ENCODE measurements at places on chromosomes 6 and 20.

- DNase-seq, result no peak
Measured at GRCh38 chr20:16916165-16916564, 168.0 kb downstream of the OTOR start.

DNA sequence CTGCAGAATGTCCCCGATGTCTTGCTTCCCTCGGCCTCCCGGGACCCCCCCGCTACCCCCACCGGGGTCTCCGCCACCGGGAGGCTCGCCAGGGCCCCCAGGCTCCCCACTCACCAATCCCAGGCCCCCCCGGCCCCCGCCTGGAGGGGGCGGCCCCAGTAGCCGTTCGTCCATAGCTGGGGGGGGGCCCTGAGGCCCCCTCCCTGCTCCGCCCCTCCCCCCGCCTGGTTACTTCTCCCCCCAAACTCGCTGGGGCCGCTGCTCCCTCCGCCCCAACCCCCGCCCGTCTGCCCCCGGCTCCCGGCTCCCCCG lies 304 bp downstream of the PBX2 start:
- no peak for DNase-seq

- DNase-seq, result peak; percentile 88
Measured at GRCh38 chr6:4313044-4313686, 177.8 kb upstream of the ECI2 start.

GRCh38 chr6:139944131-139944530 lies 569.7 kb upstream of the CITED2 start:
- no peak for DNase-seq

DNA sequence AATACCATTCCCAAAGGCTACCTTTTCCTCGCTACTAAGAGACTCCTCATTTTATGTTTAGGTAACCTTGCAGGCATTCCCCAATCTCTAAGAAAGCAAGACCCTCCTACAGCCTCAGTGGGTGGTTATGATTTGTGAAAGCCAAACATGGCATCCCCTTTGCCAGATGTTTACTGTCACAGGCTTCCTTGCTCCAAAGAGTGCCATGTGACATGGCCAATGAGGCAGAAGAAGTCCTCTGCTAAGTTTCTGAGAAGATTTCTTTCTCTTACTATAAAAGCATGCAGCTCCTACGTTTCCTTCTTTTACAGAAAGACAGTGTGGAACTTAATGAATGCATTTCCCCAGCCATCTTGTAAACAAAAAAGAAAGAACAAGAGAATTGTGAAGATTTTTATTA lies 688.2 kb downstream of the TBC1D32 start:
- DNase-seq, result no peak

DNA sequence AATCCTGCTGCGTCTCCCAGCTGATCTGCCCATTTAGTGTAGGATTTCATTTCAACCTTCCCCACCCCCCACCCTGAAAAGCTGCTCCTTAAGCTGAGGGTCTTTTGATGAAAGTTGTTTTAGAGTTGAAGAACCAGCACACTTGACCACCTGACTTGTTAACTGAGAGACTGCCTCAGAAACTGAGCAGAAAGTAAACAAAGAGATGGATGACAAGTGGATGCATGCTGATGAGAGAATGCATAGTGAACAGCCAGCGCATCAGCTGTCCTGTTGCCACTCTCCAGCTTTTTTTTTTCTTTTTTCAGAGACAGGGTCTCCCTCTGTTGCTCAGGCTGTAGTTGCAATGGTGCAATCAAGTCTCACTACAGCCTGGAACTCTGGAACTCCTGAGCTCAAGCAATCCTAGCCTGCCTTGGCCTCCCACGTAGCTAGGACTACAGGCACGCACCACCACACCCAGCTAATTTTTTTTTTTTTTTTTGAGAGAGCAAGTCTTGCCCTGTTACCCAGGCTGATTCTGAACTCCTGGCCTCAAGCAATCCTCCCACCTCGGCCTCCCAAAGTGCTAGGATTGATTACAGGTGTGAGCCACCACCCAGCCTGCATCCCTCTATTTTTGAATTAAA lies 9.5 kb downstream of the RPL10A start:
- no peak for DNase-seq

GRCh38 chr6:108549741-108550140 lies 11.0 kb upstream of the FOXO3 start:
- DNase-seq, result no peak

DNA sequence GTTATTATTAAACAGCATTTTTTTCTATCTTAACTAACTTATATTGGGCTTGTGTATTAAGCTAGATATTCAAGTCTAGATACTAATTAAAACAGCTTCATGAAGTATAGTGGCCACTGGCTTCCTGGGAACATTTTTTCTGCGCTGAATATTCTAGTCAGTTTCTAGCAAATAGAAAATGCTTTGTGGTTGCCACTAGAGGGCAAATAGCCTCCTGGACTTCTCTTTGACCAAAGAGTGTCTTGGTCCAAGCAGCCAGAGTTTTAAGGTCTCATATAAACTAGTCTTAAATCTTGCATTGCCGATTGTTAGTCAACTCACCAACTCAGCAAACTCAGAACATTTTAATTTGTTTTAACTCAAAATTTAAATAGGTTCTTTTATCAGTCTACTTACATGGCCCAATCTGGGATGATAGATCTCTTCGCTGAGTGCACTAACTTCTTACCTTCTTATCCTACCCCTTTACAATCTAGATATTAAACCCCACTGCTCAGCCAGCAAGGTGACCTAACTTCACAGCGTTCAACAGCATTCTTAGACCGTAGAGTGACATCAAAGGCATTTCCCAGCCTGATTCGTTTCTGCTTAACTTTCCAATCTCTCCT lies 24.6 kb upstream of the ID4 start:
- no peak for DNase-seq

DNA sequence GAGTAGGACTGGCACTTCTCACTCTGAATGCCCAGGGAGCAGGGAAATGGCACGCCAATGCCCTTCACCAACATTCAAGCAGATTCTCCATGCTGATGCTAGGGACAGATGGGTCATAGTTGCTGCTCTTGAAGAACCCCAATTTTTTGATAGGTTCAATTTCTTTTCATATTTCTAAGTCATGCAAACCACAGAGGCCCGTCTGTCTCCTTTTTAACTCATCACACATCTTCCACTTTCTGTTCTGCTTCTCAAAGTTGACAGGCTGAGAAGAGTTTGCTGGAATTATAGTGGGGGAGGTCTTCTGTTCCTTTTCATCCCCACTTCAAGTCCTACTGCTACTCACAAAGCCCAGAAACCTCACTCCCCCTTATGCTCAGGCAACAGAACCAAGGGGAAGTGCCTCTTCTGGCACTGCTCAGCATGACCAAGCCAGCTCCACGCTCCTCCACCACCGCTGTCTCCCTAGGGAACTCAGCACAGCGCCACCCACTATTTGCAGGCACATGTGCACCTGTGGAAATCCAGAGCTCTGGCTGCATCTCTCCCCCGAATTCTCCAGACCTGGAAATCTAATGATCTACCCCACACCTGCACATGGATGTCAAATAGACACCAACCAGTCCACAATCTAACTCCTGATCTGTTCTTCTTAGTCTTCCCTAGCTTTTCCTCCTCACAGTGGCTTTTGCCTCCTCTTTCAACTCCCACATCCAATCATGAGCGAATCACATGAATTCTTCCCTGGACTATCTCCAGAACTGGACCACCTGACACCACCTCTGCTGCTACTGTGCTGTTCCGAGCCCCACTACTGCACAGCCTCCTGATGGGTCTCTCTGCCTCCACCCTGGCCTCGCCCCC lies 10.7 kb downstream of the ZBTB24 start:
- no peak for DNase-seq

GRCh38 chr6:139778106-139778505 lies 403.7 kb upstream of the CITED2 start:
- DNase-seq, result no peak

GRCh38 chr6:160102956-160103824 lies 18.4 kb upstream of the SLC22A1 start:
- DNase-seq, result no peak

GRCh38 chr20:59307270-59307669 lies 6.9 kb downstream of the EDN3 start:
- DNase-seq, result no peak

DNA sequence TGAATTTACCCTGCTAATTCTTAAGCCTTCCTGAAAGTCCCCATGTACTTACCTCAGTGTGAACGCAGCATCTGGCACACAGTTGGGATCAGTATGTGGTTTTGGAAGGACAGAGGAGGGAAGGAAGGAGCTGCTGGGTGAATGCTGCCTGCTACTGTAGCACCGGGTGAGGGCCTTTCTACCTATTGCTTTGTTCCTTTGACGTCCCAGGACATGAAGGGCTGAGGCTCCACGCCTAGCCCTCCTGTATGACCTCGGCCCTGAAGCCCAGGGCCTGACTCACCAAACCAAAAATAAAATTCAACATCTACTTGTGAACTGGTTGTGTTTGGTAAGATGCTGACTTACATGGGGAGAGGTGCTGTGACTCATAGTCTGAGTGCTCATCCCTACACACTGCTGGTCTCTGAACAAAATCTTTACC lies 51.1 kb downstream of the ARID1B start:
- no peak for DNase-seq

DNA sequence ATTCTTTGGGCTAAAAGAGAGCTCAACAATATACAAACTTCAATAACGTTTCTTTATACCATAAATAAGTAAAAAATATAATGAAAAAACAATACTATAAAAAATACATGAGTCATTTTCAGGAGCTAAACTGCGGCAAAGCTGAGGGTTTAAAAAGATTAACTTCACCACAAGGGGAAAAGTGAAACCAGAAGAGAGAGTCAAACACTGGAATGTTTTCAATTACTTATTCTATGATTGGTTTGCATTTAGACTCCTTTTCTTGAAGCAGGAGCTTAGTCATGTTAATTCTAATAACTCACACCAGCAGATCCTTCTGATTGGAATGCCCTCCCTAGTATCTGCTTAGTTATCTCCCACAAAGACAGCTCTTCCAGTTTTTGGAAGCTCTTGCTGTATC lies 627.3 kb downstream of the UTRN start:
- DNase-seq, result peak; percentile 70

GRCh38 chr6:37517411-37517812 lies 17.7 kb upstream of the CCDC167 start:
- peak; percentile 11 for DNase-seq

DNA sequence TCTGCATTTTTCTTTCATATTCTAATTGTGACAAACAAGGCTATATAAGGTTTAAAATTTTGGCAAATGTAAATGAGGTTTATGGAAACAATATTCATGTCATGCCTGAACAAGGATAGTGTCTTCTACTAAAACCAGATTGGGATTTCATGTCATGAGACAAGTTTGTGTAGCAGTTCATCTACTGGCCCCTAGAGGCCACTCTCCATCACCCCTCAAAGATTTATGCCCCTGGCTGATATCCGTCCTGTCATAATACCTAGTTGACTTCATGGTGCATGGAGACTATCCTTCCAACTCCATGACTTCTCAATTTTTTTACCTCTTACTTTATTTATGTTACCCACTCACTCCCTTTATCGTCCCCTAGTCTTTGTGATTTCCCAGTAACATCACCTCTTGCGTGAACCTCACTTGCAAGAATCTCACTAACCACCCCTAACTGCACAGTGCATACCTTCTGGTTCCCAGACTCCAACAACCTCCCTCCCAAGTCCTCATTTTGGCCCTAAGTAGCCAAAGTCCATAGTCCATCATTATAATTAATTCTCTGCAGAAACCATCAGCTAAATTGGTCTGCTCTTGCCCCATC lies 179.8 kb downstream of the TASP1 start:
- no peak for DNase-seq

GRCh38 chr20:3046677-3047462 lies 1.0 kb downstream of the MRPS26 start:
- no peak for DNase-seq

- no peak for DNase-seq
Measured at GRCh38 chr6:29465801-29466200, 8.8 kb downstream of the OR2H1 start.

GRCh38 chr6:160766657-160766988 lies 64.6 kb downstream of the PLG start:
- DNase-seq, result no peak

DNA sequence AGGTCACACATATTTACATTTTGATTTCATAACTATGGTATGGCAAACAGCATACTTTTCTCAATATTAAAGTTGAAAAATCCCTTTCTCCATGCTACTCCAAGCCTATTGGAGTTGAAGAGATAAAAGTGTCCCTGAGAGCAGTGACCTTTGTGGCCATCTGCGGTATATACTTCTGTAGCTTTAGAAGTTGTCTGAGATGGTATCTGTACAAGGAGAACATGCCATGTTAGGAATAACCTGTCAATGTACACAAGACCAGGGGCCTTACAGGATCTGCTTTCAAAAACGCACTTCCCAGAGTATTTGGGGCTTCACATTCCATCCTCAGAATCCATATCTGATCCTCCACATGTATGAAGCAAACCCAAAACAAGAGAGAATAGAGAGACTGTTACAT lies 226.7 kb downstream of the MEI4 start:
- no peak for DNase-seq

DNA sequence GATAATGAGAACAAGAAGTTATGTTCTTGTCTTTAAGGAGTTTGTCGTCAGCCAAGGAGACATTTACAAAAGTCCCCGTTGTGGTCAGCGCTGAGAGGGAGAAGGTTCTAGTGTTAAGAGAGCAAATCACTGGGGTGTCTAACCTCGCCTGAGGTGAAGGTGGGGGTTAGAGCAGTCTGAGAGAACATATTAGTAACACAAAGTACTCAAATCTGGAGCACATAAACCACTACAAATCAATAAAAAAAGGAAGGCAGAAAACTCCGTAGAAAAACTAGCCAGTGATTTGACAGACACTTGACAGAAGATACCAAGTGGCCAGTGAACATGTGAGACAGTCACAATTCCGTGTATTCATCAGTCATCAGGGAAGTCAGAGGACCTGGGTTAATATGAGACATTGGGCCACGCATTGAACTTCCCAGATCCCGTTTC lies 45.4 kb downstream of the CDS2 start:
- DNase-seq, result no peak

DNA sequence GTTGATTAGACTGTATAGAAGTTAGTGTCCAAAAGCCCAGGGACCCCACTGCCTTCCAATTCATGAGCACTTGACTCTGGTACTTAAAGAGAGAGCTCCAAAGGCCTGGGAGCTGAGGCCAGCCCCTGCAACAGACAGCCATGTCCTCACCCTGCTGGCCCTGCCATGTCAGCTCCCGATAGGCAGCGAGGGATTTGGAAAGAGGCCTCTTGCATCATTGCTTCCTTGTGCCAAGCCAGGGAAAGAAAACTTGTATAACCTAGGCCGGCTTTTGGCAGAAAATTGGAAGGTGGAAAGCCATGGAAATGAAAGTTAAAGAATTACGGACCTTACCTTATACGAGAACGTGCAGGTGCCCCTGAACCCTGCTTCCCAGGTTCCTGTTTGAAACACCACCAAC lies 8.4 kb upstream of the PCK1 start:
- no peak for DNase-seq
